ENCODE measurements at places on chromosomes 5 and 9. TPM values are rescaled to one million over a fixed set of nuclear protein-coding genes. Genes with fewer than 3 reads are reported as not detected.

Gene VLDLR
- 18.0 TPM for total RNA-seq

Gene DMAC1
- total RNA-seq: 75.2 TPM

Gene PLAC8L1
- total RNA-seq: not detected

Gene MZB1
- not detected for total RNA-seq

Gene NME5
- not detected for total RNA-seq

Gene DMRT3
- not detected for total RNA-seq

Gene SH3RF2
- total RNA-seq: 2.9 TPM

Gene PCDHGA3
- not detected for total RNA-seq

Gene GABRA6
- not detected for total RNA-seq

Gene SLC6A19
- 0.22 TPM for total RNA-seq

Gene FBXL17
- total RNA-seq: 7.5 TPM

Gene KCNN2
- total RNA-seq: 0.12 TPM

Gene MARCHF3
- total RNA-seq: 1.3 TPM

Gene CYSRT1
- total RNA-seq: 5.1 TPM

Gene GABRA1
- not detected for total RNA-seq

Gene SETD9
- 7.2 TPM for total RNA-seq

Gene PHF2
- 16.9 TPM for total RNA-seq

Gene PCDHB10
- total RNA-seq: not detected

Gene SLC6A3
- total RNA-seq: 0.87 TPM

Gene CDH9
- not detected for total RNA-seq

Gene PRRX2
- total RNA-seq: 9.5 TPM

Gene SSNA1
- total RNA-seq: 151 TPM

Gene RNF180
- 0.26 TPM for total RNA-seq

Gene TEX48
- total RNA-seq: not detected

Gene ANXA2R
- 2.5 TPM for total RNA-seq

Gene KIF24
- 3.4 TPM for total RNA-seq

Gene IGIP
- total RNA-seq: 0.78 TPM

Gene ADGRD2
- total RNA-seq: not detected

Gene BNC2
- total RNA-seq: 4.1 TPM

Gene LECT2
- total RNA-seq: not detected

Gene ACSL6
- 0.06 TPM for total RNA-seq

Measured in A549 treated with Mapracorat at 1 μM for 4 hours (cell line).